ENCODE measurements at places on chromosomes 12 and 14. TPM values are rescaled to one million over a fixed set of nuclear protein-coding genes. Genes with fewer than 3 reads are reported as not detected.
A peak's percentile ranks its signal among the peaks of the same experiment; 100 is the strongest.

ACTR10 gene
- total RNA-seq = 39.6 TPM

KRT78 gene
- total RNA-seq = not detected

ATP2B1 gene
- total RNA-seq = 62.4 TPM

C12orf50 gene
- not detected for total RNA-seq

FLRT2 gene
- total RNA-seq = 0.17 TPM

- no peak for DNase-seq
- H3K36me3 ChIP-seq = no peaks in the 10 kb centered on the region
- H3K4me3 ChIP-seq = no peak overlapping the region
- H3K27me3 ChIP-seq = no peaks in the 10 kb centered on the region
- H3K27ac ChIP-seq = no peak overlapping the region
- H3K4me1 ChIP-seq = 0 out of 2 replicates have a peak, but pooled peaks cover 5% of the 10 kb centered on the region
Measured at GRCh38 chr14:63501429-63501828, 41.7 kb downstream of the PPP2R5E start.

DNA sequence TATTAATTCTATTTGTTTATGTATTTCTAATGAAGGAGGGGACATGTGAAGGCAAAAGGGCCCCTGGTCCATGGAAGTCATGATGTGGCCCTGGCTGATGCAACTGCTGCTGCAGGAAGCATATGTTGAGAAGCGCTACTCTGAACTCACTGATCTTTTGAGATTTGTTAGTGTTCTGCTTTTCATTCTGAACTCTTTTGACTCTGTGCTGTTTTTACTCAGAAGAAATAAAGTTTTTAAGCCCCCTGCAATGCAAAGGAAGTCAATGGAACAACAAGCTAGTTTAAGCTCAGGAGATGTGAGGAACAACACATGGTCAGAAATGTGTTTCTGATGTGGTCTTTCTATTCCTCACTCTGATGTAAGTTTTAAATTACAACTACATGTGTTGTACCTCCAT lies 88.9 kb upstream of the BTG1 start:
- H3K27ac ChIP-seq = no peak overlapping the region
- H3K36me3 ChIP-seq = no peaks in the 10 kb centered on the region

DNA sequence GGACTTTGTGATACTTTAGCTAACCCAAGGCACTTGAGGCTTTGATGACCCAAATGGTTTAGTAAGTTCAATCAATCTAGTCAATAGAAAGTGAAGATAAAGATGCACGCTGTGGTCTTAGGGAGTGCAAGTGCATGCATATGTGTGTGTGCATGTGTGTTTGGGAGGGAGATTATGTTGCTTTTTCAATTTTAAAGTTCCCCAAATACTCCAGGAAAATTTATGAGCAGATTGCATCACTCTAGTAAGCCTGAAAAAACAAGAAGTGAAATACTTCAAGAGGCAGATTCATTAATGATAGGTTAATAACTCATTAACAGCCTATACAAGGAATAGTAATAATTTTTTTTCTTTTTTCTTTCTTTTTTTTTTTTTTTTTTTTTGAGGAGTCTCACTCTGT lies 12.4 kb upstream of the SIX1 start:
- H3K27ac ChIP-seq = no peak overlapping the region
- no peaks in the 10 kb centered on the region for H3K27me3 ChIP-seq
- H3K4me3 ChIP-seq = no peak overlapping the region
- DNase-seq = no peak
- H3K36me3 ChIP-seq = no peaks in the 10 kb centered on the region

DNA sequence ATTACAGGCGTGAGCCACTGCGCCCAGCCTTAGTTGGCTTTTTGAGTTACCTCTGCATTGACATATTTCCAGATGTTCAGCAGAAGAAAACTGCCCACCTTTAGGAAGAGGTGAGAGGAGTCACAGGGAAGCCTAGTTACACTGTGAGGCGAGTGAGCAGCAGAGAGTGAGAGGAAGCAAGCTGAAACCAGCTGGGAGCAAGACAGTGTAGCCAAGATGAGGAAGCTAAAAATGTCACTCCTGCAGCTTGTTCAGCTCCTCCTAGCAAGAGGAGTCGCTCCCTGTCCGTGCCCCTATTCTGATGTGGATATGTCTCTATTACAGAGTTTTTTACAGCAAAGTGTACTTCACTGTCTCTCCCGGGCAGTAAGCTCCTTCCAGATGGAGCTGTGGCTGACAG lies 127.6 kb downstream of the GXYLT1 start:
- no peaks in the 10 kb centered on the region for H3K4me1 ChIP-seq
- no peak overlapping the region for H3K27ac ChIP-seq
- no peak for DNase-seq
- no peak overlapping the region for H3K4me3 ChIP-seq
- no peaks in the 10 kb centered on the region for H3K36me3 ChIP-seq
- H3K27me3 ChIP-seq = no peaks in the 10 kb centered on the region

GRCh38 chr12:13248964-13249363 lies 52.4 kb downstream of the EMP1 start:
- H3K36me3 ChIP-seq = no peaks in the 10 kb centered on the region
- DNase-seq = no peak
- H3K27me3 ChIP-seq = no peaks in the 10 kb centered on the region

DNA sequence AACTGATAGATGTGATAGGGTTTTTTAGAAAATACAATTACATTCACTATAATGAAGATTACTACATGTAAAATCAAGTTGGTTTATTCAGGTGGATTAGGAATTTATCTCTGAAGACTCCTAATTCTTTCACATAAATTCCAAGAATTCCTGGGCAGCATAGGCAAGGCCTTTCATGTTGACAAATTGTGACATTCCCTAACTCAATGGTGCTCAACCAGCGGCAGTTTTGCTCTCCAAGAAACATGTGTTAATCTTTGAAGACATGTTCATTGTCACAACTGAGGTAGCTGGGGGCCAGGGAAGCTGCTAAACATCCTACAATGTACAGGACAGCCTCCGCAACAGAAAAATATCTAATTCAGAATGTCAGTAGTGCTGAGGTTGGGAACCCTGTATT lies 46.3 kb downstream of the PTPRQ start:
- H3K36me3 ChIP-seq = no peaks in the 10 kb centered on the region
- DNase-seq = no peak
- H3K27me3 ChIP-seq = no peaks in the 10 kb centered on the region
- no peak overlapping the region for H3K4me3 ChIP-seq
- H3K4me1 ChIP-seq = no peaks in the 10 kb centered on the region
- H3K27ac ChIP-seq = no peak overlapping the region

- peaks cover 29% of the 10 kb centered on the region for H3K4me1 ChIP-seq
- H3K27ac ChIP-seq = no peak overlapping the region
- DNase-seq = no peak
- H3K4me3 ChIP-seq = no peak overlapping the region
- H3K36me3 ChIP-seq = no peaks in the 10 kb centered on the region
- H3K27me3 ChIP-seq = no peaks in the 10 kb centered on the region
Measured at GRCh38 chr14:30985796-30986195, 39.7 kb upstream of the AP4S1 start.

DNA sequence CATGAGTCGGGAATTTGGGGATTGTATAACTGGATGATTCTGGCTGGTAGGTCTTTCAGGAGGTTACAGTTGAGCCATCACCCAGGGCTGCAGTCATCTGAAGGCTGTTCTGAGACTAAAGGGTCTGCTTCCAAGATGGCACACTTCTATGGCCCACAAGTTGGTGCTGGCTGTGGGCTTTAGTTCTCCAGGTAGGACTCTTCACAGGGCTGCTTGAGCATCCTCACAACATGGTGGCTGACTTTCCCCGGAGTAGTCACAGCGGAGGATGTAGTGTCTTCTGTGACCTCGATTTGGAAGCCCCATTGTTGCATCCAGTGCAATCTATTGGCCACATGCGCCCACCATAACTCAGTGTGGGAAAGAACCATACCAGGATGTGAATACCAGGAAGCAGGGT lies 14.4 kb downstream of the PHETA1 start:
- no peaks in the 10 kb centered on the region for H3K36me3 ChIP-seq
- H3K27ac ChIP-seq = no peak overlapping the region
- DNase-seq = no peak
- H3K4me1 ChIP-seq = no peaks in the 10 kb centered on the region
- no peaks in the 10 kb centered on the region for H3K27me3 ChIP-seq

GRCh38 chr14:105022276-105022670 lies 1.4 kb upstream of the CDCA4 start:
- no peak for DNase-seq
- peak overlapping the region; percentile 94 for H3K27ac ChIP-seq
- peaks cover 11% of the 10 kb centered on the region for H3K36me3 ChIP-seq
- peak overlapping the region; percentile 82 for H3K4me3 ChIP-seq
- H3K4me1 ChIP-seq = peaks cover 45% of the 10 kb centered on the region
